ENCODE measurements at places on chromosomes 3 and 15.

GRCh38 chr15:69280783-69281182 lies 17.9 kb upstream of the PAQR5 start:
- DNase-seq, result no peak

GRCh38 chr3:113270786-113271185 lies 59.4 kb downstream of the BOC start:
- DNase-seq, result no peak

GRCh38 chr3:127858937-127859336 lies 36.6 kb upstream of the MGLL start:
- no peak for DNase-seq

DNA sequence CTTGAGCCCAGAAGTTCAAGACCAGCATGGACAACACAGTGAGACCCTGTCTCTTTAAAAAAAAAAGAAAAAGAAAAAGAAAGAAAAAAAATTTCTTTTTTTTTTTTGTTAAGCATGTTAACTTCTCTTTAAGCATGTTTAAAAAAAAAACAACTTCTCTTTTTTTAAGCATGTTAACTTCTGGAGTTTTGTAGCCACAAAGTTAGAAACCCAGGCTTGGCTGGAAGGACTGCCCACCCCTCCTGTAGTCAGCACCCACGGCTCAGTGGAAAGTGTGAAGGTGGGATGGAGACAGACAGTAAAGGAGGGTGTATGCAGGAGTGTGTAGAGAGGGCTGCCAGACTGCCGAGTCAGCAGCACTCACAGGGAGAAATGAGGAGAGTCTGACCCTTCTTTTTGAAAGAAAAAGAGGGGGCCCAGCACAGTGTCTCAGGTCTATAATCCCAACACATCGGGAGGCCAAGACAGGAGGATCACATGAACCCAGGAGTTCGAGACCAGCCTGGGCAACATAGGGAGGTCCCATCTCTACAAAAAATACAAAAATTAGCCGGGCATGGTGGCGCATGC lies 33.2 kb downstream of the GOLGA8S start:
- no peak for DNase-seq

DNA sequence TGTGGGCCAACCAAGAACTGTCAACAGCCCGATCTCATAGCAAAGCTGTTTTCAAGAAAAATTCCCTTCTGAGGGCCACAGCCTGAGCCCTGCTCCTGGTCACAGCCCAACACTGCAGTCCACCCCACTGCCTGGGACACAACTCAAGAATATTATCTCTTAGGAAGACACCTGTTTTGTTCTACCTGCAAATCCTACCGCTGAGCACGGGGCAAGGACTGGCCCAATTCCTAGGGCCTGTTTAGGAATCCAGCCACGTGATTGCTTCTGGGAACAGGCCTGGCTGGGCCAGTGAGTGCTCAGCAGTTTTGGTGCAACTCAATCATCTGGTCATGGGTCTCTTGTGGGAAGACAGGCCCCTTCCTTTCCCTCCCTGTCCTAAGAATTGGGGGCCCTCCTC lies 8.3 kb downstream of the ISLR2 start:
- DNase-seq, result no peak

GRCh38 chr3:49533786-49534519 lies 20.3 kb upstream of the BSN start:
- DNase-seq, result no peak

- DNase-seq, result no peak
Observed at GRCh38 chr3:55014081-55014480, 86.2 kb upstream of the LRTM1 start.

GRCh38 chr3:172522871-172523818 lies at the start of gene TNFSF10:
Gene TNFSF10 (minus strand): TSS chr3:172523430. CDS start chr3:172523384, 46 bp downstream.
- no peak for DNase-seq

DNA sequence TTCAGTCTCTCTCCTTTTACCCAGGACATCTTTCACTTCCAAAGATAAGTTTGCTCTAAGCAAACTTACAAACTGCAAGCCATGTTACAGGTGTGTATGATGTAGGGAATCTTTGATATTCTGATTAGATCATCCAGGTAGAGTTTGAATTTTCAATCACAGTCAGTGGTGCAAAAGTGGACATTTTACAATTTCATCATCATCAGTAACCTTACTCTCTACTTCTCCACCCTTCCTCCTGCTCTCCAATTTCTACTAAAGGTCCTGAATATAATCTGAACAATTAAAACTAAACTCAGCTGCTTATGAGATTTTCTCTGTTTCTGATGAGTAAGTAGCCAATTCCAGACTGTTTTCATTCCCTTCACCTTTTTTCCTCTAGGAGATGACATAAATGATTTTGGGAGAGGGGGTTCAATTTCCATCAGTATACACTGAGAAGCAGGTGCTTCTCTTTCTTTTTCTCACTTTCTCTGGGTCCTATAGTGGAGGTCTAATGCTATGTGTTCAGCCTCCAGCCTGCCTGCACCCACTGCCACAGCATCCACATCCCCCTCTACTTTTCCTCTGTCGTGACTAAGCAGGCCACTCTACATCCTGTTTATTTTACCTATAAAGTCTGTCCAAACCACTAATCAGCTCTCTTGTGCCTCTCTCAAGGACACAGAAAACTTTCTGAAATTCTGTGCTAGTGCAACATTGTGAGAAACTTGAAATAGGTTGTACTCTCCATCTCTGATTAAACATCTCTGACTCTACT lies 27.6 kb downstream of the SUCNR1 start:
- no peak for DNase-seq

DNA sequence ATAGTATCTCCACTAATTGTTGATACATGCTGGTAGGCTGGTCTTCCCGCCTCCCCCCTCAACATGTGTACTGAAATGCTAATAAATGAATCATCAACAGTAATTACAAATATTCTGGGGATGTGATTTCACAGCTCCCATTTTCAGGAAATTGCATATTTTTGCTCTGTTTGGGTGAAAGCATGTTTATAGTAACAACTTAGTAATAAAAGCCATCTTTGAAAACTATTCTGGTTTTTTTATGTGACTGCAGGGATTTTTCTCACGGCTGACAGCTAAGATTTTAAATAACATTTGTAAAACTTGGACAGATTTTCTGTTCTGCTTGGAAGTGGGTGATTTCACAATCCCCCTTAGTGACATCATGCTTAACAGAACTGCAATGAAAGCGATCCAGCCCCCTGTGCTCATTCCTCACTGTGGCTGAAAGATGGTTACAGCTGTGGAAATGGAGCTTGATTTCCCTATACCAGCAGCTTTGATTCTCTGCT lies 25.6 kb upstream of the FAM174B start:
- DNase-seq, result no peak

GRCh38 chr3:104578558-104578957 lies 788.2 kb upstream of the ALCAM start:
- no peak for DNase-seq

DNA sequence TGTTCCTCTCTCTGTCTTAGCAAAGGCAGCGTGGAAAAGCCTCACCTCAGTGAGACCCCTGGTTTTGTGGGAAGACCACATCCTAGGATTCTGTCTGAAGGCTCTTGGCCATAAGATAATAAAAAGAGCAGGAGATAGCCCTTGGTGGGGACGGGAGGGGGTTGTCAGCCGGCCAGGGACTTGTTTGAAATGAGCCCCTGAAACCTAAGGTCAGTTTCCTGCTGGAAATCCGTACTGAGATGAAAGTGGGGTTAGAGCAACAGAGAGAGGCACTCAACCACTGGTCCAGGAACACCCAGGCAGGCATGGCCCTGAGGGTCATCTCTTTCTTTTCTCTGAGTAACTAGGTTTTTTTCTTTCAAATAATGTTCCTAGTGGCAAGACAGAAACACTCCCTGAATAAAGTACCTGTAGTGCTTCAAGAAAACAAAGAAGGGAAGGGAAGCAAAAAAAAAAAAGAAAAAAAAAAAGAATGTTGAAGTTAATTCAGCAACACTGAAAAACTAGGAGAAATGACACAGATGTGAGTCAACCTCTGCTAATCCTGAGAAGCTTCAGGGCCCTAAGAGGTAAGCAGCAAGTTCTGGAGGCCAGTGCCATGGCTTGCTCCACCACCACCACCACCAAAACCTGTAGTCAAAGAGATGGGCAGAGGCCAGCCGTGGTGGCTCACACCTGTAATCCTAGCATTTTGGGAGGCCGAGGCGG lies 3.2 kb downstream of the ITGB5 start:
- DNase-seq, result no peak

GRCh38 chr3:100857863-100858262 lies 135.4 kb downstream of the ABI3BP start:
- DNase-seq, result no peak

- DNase-seq, result no peak
Observed at GRCh38 chr3:115651087-115651486, 27.8 kb downstream of the GAP43 start.

DNA sequence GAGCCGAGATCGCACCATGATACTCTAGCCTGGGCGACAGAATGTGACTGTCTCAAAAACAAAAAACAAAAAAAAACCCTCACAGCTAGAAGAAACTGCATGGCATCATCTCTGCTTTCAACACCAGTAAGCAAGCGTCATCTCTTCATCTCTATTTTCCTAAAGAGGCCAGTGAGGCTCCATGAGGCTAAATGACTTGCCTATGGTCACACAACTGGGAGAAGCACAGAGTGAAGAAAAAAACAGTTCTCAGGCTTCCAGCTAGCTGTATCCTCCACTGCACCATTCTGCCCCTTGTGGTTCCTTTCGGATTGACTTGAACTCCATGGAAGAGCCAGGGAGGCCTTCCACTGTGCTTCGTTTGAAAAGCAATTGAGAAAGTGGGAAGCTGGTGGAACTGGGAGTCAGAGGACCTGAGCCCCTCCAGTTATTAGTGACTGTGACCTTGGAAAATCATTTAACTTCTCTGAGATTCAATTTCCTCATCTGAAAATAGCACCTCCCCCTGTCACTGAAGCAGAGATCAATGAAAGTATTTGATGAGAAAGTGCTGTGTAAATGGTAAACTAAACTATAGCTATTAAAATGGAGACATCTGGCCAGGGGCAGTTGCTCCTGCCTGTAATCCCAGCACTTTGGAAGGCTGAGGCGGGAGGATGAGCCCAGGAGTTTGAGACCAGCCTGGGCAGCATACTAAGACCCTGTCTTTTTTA lies 32.1 kb upstream of the DENND4A start:
- DNase-seq, result peak; percentile 29

DNA sequence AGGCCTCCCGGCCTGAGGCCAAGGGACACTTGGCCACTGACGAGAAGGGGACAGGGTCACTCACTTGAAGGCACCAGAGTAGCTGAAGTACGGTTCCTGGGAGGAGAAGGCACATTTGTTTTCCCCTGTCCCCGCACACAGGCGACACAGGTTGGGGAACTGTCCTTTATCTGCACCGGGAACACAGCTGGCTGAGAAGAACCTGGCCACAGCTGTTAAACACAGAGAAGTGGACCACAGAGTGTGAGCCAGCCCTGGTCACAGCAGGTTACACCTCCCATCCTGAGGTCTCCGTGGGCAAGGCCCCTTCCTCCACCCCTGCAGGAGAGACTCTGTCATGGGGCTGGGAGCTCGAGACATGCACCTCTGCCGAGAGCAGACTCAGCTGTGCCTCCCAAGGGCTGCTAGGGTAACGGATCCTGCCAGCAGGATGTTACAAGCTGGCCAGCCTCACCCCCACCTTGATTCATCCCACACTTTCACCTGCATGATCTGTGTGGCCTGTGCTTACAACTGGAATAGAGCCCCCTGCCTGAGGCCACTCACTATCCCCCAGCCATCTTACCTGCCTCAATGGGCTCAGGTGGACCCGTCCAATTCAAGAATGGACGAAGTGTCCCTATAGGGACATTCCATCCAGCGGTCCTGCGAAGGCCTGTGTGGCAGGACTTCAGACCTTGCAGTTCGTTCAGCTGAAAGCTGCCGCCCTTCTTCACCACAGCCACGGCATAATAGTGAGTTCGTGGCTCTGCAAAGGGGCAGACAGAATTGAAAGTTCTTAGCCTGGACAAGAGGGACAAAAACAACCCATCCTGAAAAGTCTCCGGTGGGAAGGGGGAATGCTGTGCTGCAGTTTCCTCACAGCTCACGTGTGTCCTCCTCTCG lies 9.2 kb downstream of the LTF start:
- no peak for DNase-seq

GRCh38 chr15:60799885-60800284 lies 320.9 kb upstream of the ICE2 start:
- DNase-seq, result no peak

GRCh38 chr3:27813255-27813654 lies 91.1 kb upstream of the EOMES start:
- DNase-seq, result no peak

- DNase-seq, result no peak
Observed at GRCh38 chr3:13815088-13815683, 64.7 kb downstream of the WNT7A start.

- DNase-seq, result no peak
Observed at GRCh38 chr3:43948013-43948412, 257.3 kb downstream of the ABHD5 start.

- no peak for DNase-seq
Observed at GRCh38 chr15:25568751-25569150, 129.9 kb upstream of the UBE3A start.

GRCh38 chr15:98876451-98877369 lies 130.9 kb downstream of the PGPEP1L start:
- no peak for DNase-seq

- DNase-seq, result no peak
Observed at GRCh38 chr15:40909662-40910630, 15.7 kb downstream of the VPS18 start.

DNA sequence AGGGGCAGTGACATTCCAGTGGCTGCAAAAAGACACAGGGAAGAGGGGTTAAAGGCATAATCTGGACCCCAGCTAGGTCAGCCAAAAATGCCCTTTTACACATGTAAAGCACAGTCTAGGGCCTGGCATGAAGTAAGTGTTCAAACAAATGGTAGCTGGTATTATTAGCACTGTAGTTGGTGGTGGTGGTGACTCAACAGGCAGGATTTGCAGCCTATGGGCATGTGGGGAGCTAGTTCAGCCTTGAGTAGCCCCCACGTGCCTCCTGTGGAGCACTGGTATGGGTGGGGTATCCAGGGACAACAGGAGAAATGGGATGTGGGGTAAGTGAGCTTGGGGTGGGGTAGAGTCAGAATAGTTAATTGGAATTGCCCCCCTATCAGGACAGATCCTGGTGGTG lies 27.6 kb downstream of the DNASE1L3 start:
- no peak for DNase-seq

GRCh38 chr15:78651930-78652615 lies 11.1 kb upstream of the CHRNB4 start:
- DNase-seq, result no peak

DNA sequence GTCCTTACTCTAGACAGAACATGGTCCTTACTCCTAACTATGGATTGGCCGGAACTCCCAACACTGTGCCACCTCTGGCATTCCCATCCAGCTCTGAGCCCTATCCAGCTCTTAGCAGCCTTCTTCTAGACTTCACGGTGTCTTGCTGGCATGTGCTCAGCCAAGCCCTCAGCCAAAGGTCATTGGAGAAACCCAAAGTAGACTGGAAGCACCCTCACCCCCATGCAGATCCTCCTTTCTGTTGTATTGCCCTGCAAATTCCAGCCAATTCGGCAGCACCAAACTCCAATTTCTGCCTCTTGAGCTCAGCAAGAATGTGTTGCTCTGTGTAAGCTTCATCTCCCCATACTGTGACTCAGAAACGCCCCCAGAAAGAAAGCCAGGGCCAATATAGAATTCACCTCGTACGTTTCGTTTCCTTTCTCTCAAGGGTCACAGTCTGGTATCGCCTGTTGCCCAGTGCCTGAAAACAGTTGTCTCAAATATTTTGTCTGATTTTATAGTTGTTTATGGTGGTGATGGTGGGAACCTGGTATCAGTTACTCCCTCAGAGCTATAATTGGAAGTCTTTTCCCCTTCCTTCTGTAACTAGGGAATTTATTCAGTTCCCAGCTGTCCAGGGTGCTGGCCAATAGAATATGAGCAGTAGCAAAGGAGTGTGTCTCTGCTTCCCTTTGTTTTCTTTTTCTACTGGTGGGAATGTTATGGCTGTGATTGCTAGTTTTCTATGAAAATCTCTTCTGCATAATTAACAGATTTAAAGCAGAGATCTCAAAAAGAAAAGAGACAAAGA lies 28.4 kb upstream of the EPHB3 start:
- DNase-seq, result no peak

All from HS-27A (cell line).